ENCODE measurements at places on chromosomes 2 and 18. TPM values are rescaled to one million over a fixed set of nuclear protein-coding genes. Genes with fewer than 3 reads are reported as not detected.

- no peak for DNase-seq
Observed at GRCh38 chr2:217681791-217682190, 321.0 kb downstream of the TNS1 start.

DNA sequence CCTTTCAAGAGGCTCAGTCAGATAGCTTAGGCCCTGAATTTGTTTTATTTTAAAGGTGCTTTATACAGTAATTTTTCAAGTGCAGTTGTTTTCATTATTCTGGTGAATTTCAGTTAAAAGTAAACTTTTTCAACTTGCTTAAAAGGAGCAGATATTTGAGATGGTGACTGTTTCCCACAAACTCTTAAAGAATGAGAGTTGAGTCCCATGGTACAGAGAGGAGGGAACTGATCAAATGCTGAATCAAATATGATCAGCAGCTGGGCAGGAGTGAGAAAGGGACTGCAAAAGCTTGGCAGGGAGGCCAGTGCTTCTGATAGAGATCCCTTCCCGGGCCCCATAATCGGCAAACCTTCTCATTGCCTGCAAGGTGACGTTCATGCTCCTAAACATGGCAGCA, 91.2 kb downstream of the KCNS3 start:
- no peak for DNase-seq

DNA sequence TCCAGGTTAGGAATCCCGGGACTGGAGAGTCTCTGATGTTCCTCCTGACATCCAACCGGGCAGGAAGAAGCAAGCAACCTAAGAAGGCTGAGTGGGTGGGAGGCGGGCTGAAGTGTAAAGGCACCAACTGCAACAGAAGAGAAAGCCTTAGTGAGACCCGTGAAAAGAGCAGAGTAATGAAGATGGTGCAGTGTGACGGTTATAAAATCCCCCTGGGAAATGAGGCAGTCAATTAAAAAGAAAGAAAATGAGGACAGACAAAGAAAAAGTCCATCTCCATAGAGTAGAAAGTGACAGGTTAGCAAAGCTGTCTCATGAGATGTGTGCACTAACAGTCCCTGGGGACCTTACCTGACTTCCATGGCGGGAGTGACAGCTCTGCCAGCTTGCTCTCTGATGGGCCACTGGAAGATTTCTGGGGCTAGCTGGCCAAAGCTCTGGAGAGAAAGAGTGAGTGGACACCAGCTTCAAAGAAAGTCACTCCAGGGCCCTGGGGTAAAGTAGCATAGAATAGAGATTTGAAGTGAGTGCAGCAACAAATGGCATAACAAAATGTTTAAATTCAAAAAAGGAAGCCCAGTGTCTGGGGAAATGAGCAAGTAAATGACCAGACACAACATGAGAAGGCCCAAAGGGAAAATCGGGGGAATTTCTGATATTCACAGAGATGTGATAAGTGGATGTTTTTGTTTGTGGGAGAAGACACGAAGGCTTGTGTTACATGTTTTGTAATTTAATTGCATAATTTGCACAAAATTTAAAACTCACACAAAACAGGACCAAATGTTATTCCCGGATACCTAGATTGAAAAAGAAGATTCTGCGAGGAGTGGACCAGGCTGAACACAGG, 44.1 kb upstream of the IGFBP2 start:
- DNase-seq: peak; percentile 14

DNA sequence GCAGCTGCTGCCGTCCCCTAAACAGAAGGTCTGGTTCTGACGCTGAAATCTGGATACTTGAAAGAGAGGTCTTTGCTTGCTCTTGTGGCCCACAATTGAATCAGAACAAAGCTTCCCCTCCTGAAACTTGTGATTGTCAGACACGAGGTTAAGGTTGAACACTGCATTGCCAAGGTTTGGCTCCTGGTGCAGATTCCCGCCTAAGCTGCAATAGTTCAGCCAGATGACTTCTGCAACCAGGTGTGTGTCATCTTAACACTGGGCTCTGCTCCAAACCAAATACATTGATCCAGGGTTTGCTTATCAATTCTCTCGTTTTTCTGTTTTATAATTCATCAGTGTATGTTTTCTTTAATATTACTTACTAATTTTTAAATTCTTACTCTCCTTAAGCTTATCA, 14.6 kb downstream of the GKN1 start:
- no peak for DNase-seq

- no peak for DNase-seq
Observed at GRCh38 chr18:67726882-67727281, 210.4 kb upstream of the DSEL start.

DNA sequence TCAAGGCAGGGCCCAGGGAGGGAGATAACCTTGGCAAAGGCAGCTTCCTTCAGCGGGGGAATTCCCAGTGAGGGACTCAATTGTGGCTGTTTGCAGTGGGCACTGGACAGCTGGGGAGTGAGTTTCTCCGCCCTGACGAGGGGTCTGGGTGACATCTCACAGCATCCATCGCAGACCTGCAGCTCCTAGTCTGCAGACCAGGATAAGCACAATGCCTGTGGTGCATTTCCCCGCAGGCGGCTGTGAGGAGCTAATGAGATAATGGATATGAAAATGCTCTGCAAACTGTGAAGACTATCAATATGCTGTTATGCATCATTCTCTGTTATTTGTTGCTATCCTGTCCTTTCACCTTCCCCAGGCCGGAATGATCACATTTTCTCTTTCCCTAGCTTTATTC, 30.0 kb upstream of the CYP1B1 start:
- peak; percentile 38 for DNase-seq

- DNase-seq: no peak
Observed at GRCh38 chr18:42025974-42026625, 71.1 kb downstream of the PIK3C3 start.

- no peak for DNase-seq
Observed at GRCh38 chr2:33497221-33497650, 20.8 kb downstream of the RASGRP3 start.

DNA sequence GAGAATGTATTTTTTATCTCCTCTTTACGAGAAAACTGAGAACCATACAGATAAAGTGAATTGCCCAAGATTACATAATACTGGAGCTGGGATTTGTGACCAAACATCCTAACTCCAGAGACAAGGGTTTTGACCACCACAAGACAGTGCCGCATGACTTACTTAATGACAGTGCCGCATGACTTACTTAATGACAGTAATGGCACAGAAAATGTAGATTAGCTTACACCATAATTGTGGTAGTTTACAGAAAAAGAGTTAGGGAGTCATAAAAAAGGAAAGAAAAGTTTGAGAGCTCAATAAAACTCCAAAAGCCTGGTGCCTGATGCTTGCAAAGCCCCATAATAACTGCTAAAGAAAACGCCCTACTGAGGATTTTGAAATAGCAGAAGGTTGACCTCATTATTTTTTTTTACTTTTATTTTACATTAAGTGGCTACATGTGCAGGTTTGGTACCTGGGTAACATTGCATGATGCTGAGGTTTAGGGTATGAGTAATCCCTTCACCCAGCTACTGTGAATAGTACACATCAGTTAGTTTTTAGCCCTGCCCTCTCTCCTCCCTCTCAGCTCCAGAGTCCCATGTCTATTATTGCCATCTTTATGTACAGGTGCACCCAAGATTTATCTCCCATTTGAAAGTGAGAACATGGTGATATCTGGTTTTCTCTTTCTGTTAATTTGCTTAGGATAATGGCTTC, 310.0 kb upstream of the UBE2E3 start:
- DNase-seq: no peak

- no peak for DNase-seq
Observed at GRCh38 chr18:9608298-9608697, 6.1 kb downstream of the PPP4R1 start.

DNA sequence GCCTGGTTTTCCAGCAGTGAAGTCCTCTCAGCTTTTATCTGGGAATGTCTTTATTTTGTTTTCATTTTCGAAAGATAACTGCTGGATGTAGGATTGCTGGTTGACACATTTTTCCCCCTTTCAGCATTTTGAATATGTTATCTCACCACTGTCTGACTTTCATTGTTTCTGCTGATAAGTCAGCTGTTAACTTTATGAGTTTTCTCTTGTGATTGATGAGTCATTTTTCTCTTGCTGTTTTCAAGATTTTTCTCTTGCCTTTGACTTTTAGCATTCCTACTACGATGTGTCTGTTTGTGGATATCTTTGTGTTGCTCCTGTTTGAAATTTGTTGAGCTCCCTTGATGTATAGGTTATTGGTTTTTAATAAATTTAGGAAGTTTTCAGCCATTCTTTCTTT, 85.5 kb downstream of the AGPS start:
- DNase-seq: no peak

DNA sequence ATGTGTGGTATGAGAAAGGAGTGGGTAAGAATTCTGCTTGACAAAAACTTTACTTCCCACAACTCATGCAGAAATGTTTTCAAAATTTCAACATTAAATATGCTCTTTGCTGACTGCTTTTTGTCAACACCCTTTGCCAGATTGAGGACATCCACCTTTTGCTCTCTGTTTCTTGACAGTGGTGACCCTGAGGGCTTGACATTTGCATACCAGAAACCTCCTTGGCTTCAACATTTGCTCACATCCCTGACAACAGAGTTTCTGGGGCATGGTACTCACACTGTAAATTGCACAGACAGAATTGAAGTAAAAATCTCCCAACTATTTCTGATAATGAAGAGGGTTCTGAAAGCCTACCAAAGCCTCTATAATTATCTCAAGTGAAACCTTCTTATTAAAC, 95.7 kb downstream of the RND3 start:
- no peak for DNase-seq

GRCh38 chr2:148853458-148853857, 21.6 kb upstream of the KIF5C start:
- no peak for DNase-seq

GRCh38 chr2:236608710-236609109, 39.1 kb downstream of the ACKR3 start:
- DNase-seq: peak; percentile 14

Gene ASPRV1
- not detected for total RNA-seq

Gene CNNM3
- 3.0 TPM for total RNA-seq

Gene DQX1
- total RNA-seq: not detected

Gene CETN1
- not detected for total RNA-seq

Gene SCN9A
- 11.5 TPM for total RNA-seq

Gene VWC2L
- not detected for total RNA-seq

Gene GAREM2
- not detected for total RNA-seq

All from SJSA1 (cell line).